Suprapubic skin (tissue), 4 donors: ENCODE measurements at places on chromosomes 1 and 21.
A peak's percentile ranks its signal among the peaks of the same experiment; 100 is the strongest.

DNA sequence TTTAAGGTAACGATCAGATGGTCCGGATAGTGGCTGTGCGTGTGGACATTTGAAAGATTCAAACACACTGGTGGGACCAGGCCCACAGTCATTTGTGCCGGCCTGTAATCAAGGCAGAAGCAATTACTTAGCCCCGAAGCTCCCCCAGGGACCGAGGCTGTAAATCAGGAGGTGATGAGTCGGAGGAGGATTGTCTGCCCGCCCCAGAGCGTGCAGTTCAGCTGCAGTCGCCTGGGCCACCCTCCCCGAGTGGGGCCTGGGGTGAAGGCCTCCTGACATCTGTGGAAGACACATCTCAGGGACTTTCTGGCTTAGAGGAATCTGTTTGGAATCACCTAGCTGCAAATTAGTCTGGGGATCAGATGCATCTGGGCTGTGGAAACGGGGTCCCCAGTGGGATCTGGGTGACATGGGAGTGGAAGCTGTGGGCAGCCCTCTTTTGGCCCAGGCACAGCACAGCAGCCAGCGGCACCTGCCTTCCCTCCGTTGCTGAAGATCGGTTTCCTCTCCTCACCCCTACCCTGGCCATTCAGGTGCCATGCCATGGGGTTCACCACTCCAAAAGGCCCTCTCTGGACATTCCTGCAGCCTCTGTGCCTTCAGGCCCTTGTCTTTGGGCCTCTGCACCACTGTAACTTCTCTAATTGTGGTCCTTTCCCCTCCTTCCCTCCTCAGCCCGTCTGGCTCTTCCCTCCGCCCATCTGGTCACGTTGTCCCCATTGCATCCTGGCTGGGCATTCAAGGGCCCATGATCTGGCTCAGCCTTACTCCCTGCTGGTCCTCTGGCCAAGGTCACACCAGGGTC lies 25.7 kb downstream of the LHX4 start:
- DNase-seq = no peak

- DNase-seq = no peak
Measured at GRCh38 chr1:22729912-22730311, 19.3 kb downstream of the EPHB2 start.

DNA sequence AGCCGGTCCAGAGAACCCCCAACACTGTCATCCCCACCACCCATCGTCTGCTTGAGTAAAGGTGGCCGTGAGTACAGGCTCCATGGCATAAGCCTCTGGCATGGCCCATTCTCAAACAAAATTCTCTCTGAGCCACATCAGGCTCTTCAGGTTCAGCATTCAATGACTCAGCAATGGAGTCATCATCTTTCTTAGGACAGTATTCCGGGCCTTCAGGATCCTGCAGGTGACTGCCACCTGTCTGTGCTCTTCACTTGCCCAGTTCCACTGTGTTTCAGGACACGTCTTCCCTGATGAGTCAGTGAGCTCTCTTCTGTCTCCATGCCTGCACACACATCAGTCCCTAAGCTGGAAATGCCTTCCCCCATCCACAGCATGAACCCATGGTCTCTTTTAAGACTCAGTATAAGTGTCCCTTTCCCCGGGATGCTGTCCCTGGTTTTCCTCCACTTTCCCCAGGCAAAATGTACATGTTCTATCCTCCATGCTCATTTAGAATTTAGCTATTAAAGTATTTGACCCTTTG lies 81.1 kb upstream of the FGGY start:
- no peak for DNase-seq

DNA sequence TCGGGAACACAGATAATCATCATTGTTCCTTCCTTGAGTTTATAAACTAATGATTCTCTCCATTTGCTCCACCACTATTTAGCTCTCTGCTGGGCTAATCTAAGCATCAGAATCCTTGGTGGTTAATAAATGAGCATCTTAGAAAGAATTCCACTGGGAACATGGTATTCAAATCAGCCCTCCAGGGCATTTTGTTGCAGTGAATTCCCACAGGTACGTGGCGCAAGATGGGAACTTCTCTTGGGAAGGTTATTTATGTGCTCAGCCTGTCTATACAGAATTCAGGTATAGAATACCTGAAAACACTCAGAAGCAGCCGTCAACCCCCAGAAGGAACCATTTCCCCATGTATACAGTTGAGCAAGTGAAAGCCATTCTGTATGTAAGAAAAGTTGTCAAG lies 131.5 kb downstream of the NTNG1 start:
- no peak for DNase-seq

- DNase-seq = no peak
Measured at GRCh38 chr1:76766381-76766780, 100.9 kb upstream of the ST6GALNAC5 start.

GRCh38 chr1:54611621-54612020 lies 11.7 kb downstream of the FAM151A start:
- DNase-seq = peak; percentile 44

- no peak for DNase-seq
Measured at GRCh38 chr21:15390049-15390448, 325.2 kb upstream of the NRIP1 start.

GRCh38 chr1:228299211-228299610 lies 91.4 kb downstream of the OBSCN start:
- DNase-seq = no peak

GRCh38 chr1:114690148-114690547 lies 5.2 kb downstream of the AMPD1 start:
- no peak for DNase-seq

DNA sequence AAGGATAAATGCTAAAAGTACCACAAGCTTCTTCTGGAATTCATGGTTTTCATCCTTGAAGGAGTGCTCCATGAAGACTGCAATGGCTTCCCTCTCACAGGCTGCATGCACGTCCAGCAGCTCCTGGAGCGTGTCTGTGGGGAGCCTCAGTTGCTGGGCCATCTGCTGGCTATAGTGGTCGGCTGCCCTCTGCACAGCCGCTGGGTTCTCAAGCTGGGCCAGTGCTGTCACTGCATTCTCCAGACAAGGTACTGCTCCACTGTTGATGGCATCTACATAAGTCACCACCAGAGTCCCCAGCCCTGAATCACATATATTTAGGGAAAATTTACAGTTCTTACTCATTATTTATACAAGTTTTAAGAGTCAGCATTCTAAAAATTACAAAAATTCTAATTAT lies 8.7 kb downstream of the GBP4 start:
- no peak for DNase-seq

- no peak for DNase-seq
Measured at GRCh38 chr1:176149939-176150807, 56.9 kb downstream of the COP1 start.

GRCh38 chr1:74812180-74812541 lies 79.2 kb downstream of the TYW3 start:
- DNase-seq = no peak

DNA sequence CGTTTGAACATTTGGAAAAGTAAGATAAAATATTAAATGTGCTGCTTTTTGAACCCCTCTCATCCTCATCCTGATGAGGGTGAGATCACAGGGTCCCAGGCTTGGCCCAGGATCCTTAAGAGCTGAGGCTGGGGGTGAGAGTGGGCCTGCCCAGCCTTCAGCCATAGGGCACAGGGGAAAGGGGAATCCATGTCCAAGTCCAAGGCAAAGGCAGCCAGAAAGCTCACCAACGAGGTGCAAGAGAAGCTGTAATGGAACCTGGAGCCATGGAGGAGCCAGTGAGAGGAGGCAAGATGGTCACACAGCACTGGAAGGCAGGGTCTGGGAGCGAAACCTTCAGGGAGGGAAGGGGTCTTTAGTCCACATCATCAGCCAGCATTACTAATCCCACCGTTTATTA lies 191.9 kb downstream of the RRAGC start:
- no peak for DNase-seq

GRCh38 chr1:2819831-2820730 lies 18.6 kb upstream of the TTC34 start:
- no peak for DNase-seq

GRCh38 chr1:221708076-221708571 lies 33.8 kb downstream of the DUSP10 start:
- DNase-seq = no peak

GRCh38 chr1:20278692-20279130 lies 12.0 kb upstream of the VWA5B1 start:
- DNase-seq = no peak

DNA sequence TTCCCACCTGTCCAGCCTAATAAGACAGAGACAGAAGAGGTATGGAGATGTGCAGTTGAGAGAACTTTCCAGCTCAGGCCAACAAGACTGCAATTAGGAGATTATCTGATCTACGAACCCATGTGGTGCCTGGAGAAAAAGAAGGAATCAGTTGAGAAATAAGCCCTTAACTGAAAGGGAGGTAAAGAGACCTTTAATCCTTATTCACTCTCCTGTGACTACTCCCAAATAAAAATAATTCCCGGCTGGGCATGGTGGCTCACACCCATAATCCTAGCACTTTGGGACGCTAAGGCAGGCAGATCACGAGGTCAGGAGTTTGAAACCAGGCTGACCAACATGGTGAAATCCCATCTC lies 31.9 kb upstream of the SARS1 start:
- DNase-seq = no peak

- no peak for DNase-seq
Measured at GRCh38 chr1:153190373-153190772, 12.9 kb upstream of the LELP1 start.

DNA sequence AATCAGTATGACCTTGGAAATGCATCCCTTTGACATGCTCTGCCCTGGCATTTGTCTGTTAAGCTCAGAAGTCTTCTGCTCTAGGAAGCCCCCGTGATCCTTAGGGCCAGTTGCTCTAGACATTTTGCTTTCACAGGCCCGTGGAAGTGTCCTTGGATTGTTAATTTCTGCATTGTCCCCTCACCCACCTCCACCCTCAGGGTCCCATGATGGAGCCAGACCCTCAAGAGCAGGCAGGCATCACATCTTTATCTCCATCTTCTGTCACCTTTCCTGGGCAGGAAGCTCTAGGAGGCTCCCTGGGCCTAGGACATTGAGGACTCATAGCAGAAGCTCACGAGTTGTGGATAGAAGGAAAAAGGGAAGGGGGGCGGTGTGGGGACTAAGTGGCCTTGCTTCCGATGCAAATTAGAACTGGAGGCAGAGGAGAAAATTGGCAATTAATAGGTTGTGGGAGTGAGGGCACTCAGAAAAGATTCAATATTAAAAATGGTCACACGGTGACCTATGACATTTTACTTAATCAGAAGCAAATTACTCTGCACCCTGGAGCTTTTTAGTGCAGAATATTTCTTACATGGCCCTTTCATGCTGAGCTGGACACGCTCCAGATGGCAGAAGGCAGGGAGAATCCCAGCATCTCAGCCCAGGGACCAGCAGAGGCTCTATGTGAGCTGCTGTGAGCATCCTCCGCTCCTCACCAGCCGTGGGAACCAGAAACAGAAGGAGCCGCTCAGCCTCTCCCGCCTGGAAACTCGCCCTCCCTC lies 185.0 kb downstream of the MATN1 start:
- DNase-seq = no peak

DNA sequence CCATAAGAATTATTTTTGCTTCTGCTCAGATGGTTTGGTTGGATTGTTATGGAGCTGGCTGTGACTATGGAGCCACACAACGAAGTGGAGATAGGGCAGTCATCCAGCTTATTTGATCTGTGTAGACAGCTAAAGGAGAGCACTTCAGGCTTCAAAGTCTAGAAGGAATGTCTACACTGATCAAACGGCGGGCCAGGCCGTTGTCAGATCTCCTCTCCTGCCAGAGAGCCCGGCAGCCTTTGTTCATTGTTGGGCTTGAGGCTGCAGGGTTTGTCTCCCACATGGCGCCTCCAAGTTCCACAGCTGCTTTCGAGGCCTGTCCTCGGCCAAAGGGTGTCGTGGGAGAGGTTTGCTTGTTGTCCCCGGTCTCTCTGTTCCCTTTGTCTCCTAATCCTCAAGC lies 2.8 kb upstream of the STMN1 start:
- DNase-seq = no peak

DNA sequence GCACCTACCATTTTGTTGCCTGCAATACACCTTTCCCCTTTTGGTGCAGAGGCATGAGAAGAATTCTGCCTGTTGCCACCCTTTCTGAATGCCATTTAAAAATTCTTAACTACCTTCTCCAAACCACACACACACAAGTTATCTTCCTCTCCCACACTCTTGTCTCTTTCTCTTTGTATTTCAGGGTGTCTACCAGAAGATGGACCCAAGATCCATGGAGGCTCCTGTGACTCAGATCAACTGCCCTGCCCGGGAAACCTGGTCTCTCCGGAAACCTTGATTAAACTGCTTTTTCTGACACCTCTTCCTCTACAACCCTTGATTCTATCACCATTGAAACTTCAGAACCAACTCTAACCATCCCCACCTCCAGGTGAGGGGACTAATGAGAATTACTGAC lies 2.4 kb upstream of the TARS2 start:
- peak; percentile 1 for DNase-seq

DNA sequence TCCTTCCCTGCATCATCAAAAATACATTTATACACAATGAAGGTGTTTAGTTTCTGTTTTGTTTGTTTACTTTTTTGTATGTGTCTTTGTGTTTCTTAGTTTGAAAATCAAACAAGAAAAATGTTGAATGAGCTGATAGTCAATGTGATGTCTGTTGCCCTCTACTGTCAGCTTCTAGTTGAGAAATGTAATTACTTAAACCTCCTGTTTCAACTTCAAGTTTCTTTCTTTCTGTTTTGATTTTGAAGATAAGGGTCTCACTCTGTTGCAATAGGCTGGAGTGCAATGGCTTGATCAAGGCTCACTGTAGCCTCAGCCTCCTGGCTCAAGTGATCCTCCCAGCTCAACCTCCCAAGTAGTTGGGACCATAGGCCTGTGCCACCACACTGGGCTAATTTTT lies 37.5 kb downstream of the SPTA1 start:
- DNase-seq = no peak

GRCh38 chr1:118366286-118366685 lies 181.3 kb upstream of the SPAG17 start:
- DNase-seq = no peak

DNA sequence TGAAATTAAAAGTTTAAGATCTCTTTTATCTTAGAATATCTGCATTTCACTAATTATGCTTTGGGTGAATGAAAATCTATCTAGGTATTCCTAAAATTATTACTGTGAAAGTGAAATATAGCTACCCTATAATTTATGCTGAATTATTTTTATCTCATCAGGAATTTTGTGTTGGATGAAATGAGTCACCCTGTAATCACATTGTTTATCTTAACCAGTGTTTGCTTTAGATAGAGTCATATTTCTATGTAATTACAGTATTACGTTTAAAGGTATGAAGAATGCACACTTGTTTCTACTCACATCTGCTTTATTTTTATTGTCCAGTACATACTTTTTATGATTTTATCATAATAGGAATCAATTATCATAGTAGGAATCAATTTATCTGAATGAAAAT lies 249.2 kb downstream of the NCAM2 start:
- no peak for DNase-seq

GRCh38 chr1:111463029-111463683 lies 10.6 kb upstream of the C1orf162 start:
- no peak for DNase-seq

DNA sequence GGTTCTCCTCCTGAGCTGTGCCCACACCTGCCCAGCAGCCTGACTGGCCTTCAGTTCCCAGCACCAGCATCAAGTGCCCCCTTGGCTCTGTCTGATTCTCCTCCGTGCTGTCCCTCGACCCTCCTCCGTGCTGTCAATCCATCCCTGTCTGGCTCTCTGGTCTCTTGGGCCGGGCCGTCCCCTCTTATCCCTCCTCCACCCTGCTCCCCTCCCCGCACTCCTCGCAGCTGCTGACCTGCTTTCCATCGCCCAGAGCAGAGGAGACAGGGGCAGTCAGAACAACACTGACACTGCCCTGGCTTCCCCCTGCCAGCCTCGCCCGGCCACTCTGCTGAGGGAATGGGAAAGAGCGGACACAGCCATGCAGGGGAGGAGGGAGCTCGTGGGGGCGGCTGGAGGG lies 267.4 kb downstream of the CAMTA1 start:
- DNase-seq = no peak
